Neural progenitor cell (in vitro differentiated cells): ENCODE measurements at places on chromosomes 11 and 22.
A peak's percentile ranks its signal among the peaks of the same experiment; 100 is the strongest.

DNA sequence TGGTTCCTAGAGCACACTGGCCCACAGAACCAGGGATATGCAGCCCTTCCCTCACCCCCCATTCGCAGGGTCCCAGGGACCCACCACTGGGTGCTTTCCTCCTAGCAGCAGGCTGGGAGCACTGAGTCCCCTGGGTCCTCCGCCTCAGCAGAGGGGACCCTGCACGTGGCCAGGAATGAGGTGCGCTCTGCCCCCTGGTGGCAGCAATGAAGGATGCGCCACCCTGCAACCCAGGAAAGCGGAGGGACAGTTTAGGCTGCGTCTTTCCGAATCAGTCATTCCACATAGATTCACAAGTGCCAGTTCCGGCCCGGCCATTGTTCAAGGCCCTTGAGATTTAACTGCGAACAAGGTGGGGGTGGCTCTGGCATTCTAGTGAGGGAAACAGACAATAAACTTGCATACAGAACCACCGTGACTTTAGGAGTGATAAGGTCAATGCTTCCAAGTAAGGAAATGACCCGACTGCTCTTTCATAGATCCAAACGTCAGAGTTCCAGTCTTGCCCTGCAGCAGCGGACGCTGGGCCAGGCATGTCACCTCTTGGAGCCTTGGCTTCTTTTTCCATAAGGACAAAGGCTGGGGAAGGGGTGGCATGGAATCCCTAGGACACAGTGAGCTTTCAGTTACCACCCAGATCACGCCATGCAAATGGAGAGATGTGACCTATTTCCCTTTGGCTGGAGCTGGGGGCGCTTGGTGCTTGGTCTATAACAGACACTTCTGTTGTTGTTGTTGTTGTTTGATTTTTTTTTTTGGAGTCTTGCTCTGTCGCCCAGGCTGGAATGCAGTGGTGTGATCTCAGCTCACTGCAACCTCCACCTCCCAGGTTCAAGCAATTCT lies 7.7 kb downstream of the RIN1 start:
- DNase-seq = peak; percentile 86

GRCh38 chr11:5242933-5243815 lies 6.5 kb downstream of the HBG1 start:
- DNase-seq = no peak

DNA sequence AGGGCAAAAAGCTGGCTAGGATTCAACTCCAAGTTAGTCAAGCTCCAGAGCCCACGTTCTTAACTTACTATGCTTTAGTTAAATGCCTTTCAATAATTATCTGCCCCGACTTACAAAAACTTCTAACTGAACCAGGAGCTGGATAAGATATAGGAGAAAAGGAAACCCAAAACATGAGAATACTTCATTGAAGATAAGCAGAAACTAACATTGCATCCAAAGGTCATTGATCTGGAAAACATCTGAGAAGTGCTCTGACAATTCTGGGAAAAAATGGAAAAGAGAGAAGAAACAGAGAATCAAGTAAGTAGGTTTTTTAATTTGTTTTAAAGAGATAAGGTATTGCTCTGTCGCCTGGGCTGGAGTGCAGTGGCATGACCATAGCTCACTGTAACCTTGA lies 27.2 kb downstream of the ACAT1 start:
- DNase-seq = no peak

DNA sequence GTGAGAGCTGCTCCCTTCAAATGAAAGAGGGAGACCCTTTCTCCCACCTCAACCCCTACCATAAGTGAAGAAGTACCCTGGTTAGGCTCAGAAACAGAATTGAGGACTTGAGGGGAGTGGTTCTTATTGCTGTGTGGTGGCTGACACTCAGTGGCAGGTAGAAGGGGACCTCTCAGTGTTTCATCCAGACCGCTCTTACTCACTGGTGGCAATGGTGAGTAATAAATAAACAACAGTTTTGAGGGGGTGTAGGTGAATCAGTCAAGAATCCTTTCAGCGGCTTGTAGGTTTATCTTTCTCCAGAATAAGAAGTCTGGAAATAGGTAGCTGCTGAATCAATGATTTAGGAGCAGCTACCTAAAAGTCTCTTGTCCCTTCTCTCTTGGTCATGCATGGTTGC lies 403.4 kb upstream of the B3GAT1 start:
- DNase-seq = no peak

DNA sequence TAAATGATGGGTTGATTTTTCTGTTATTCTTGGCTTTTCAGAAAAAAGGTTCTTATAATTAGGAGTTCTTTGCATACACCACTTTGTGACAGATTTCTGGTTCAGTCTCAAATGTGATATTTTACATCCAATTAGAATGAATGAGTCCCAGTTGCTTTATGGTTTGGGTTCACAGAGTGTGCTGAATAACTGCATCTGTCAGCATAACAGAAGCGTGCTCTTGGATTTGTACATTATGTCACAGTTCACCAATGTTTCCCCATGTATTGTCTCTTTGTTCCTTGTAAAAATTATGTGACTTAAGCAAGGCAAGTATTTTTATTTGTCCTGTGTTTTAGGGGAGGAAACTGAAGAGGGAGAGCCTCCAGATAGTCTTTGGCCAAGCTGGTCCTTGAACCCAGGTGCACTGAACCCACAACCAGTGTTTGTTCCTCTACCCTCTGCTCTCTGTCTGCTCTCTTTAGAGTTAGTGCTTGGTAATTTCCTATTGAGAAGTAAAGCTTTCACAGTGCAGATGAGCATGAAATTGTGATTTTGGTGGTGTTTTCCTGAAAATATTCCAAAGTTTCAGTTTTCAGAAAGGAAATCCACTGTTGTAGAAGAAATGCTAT lies 107.5 kb downstream of the TBC1D22A start:
- DNase-seq = no peak

DNA sequence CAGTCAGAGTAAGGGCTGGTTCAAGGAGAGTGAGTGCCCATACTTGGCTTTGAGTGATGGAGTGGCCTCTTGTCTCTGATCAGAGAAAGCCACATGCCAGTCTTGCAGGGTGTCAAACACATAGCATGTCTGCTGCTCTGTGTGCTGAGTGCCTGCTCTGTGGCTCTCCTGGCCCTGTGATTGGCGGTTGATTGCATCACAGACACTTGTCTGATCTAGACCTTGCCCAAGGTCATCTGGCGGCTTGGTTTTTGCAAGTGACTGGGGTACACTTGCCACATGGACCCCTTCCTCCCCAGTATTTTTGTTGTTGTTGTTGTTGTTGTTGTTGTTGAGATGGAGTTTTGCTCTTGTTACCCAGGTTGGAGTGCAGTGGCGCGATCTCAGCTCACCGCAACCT lies 10.3 kb downstream of the OSBP2 start:
- no peak for DNase-seq

DNA sequence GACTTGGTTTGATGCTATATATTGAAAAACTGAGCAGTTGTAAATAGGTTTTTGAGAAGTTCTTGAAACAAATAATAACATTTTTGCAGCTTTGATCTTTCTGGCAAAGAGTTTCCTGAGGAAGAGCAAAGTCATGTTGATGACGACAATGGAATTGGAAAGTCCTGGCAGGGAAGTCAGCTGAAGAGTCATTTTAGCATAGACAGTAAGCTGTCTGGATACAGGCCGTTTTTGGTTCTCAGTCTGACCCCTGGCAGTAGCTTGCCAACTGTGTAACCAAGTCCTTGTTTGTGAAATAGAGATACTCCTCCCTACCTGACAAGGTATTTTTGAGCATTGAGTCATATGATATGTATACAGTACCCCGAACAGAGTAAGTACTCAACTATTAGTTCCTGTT lies 193.3 kb downstream of the C11orf91 start:
- DNase-seq = no peak

DNA sequence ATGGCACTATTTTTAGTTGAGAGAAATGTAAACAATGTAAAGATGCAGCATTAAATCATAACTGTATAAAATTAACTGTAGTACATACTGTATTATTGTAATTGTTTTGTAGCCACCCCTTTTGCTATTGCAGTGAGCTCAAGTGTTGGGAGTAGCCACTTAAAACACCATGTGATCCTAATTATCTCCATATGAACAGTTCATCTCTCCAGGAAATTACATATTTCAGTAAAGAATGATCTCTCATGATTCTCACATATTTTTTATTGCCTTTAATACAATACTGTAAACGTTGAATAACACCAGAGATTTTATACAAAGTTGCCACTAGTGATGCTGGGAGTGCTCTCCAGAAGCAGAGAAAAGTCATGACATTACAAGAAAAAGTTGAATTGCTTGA lies 1768.6 kb downstream of the LRRC4C start:
- DNase-seq = no peak

- no peak for DNase-seq
Observed at GRCh38 chr11:116842117-116842516, 4.7 kb upstream of the APOA1 start.

DNA sequence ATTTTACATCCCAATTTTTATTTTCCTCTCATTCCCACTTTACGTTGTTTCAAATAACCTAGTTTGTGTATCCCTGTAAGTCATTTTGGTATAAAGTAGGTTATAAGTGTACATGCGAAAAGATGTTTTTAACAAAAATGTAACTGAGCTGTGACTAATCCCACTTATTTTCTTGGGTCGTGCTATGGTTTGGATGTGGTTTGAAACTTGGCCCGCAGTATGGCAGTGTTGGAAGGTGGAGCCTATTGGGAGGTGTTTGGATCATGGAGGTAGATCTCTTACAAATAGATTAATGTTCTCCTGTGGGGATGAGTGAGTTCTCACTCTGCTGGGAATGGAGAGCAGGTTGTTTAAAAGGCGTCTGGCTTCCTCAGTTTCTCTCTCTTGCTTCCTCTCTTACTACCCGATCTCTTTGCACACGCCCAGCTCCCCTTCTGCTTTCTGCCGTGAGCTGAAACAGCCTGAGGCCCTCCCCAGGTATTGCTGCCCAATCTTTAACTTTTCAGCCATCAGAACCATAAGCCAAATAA lies 7.2 kb downstream of the RPL27A start:
- DNase-seq = no peak

DNA sequence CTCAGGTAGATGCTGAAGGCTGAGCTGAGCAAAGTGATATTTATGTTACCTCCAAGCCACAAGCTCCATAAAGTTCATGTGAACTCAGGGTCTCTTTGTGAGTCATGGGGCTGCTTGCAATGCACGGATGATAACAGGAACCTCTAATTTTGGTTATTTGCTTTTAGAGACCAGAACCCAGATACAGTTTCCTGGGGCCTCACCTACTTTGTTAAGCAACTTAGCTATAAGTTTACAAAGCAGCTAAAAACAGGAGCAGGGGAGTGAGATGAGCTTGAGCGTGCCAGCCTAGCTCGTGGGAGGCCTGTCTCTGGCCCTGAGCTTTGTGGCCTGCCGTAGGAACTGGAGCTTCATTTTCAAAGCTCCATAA lies 29.2 kb downstream of the SREBF2 start:
- no peak for DNase-seq
